ENCODE measurements at places on chromosomes 2 and 18. TPM values are rescaled to one million over a fixed set of nuclear protein-coding genes. Genes with fewer than 3 reads are reported as not detected.

The LRRC30 gene
- total RNA-seq = not detected

The HOXD10 gene
- not detected for total RNA-seq

The KCNS3 gene
- 0.25 TPM for total RNA-seq

The SCTR gene
- not detected for total RNA-seq

The PAX8 gene
- total RNA-seq = 2.1 TPM

The TTN gene
- 0.07 TPM for total RNA-seq

The CROCC2 gene
- total RNA-seq = not detected

The ZAP70 gene
- 0.98 TPM for total RNA-seq

The ZFAND2B gene
- total RNA-seq = 28.2 TPM

The SMAD2 gene
- total RNA-seq = 49.6 TPM

The PMAIP1 gene
- total RNA-seq = 17.6 TPM

The HOXD13 gene
- not detected for total RNA-seq

The PLGLB2 gene
- total RNA-seq = not detected

The RAB6C gene
- not detected for total RNA-seq

The STK39 gene
- total RNA-seq = 0.49 TPM

The RESP18 gene
- not detected for total RNA-seq

The ST3GAL5 gene
- 4.0 TPM for total RNA-seq

The EPG5 gene
- total RNA-seq = 9.1 TPM

The CNPPD1 gene
- total RNA-seq = 51.6 TPM

The EVX2 gene
- total RNA-seq = not detected

The HSBP1L1 gene
- not detected for total RNA-seq
